DMS79 treated with DMSO at 0.1 percent for 48 hours (cell line): ENCODE measurements at places on chromosomes 2 and 18.

- no peak for DNase-seq
These were observed 156.7 kb upstream of the HAAO start for GRCh38 chr2:42949125-42949524.

GRCh38 chr2:133200684-133201421, 367.4 kb downstream of the NCKAP5 start:
- DNase-seq, result no peak

GRCh38 chr2:123840574-123840973, 184.5 kb upstream of the CNTNAP5 start:
- DNase-seq, result no peak

DNA sequence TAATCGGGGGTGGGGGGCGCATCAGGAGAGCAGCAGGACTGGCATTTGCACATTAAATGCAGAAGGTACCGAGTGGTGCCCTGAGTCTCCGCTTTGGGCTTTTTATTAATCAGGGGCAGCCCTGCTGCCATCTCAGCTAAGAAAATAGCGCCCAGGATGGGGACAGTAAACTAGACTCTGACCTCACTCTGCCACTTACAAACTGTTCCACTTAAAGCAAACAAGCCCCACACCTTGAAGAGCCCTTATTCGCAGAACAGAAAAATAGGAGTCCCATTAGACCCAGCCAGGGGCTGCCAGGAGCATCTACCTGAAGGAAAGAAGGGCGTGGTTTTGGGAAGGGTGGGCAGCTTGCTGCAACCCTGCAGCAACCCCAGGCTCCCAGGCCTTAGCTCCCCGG, 165.3 kb downstream of the TNS1 start:
- DNase-seq, result peak; percentile 75

GRCh38 chr2:194004590-194005206, 1652.3 kb upstream of the SLC39A10 start:
- DNase-seq, result no peak

DNA sequence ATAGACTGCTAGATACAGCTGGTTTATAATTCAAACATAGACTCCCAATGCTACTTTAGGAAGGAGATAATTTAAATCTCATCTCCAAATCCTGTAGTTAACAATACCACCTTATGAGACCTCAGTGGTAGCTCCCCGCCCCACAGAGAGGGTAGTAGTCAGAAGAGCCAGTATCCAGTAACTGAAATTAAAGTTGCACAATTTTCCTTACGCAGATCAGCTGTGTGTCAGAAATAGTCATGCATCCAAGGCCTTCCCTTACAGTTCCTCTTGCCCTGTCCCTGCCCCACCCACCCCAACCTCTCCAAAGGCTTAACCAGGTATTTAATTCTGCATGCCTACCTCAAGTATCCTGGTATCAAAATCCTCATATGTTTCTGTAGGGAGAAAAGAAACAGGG, 15.5 kb downstream of the MRPS5 start:
- no peak for DNase-seq

GRCh38 chr2:24374301-24374700, 14.0 kb upstream of the ITSN2 start:
- DNase-seq, result no peak

DNA sequence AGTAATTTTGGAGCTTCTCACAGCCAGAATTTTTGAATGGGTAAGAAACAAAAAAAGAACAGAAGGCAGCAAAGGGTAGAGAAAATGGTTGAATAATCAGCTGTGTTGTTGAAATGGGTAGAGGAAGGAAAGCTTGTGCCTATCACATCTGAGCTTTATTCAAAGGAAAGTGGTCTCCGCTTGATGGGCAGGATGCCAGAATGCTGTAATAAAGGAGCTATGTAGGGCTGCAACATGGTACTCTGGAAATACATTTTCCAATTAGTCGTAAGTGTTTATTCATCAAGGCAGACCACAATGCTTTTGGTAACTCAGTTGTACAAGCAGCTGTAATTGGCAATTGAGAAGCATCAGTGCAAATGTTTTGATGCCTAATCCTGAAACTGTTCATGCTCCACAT, 196.9 kb downstream of the ICOS start:
- DNase-seq, result peak; percentile 87

GRCh38 chr2:190069936-190070696, 7.6 kb upstream of the MSTN start:
- DNase-seq, result peak; percentile 33

- DNase-seq, result no peak
These were observed 241.4 kb downstream of the MYCN start for GRCh38 chr2:16181741-16182090.

DNA sequence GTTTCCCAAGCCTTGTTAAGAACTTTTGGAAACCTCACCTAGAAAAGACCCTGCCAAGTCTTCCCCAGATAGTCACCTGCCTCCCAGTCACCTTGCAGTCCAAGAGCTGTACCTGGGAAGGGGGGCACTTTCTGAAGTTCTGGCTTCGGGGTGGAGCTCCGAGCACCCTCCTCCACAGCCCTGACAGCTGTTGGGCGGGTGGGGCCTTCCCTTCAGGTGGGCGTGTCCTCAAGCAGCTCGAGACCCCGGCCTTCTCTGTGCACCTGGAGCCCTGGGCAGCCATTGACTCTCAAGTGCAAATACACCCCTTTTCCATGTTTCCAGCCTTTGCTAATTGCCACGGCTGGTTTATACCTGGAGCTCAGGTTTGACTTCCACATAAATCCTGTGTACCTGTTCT, 37.0 kb upstream of the IGFBP5 start:
- no peak for DNase-seq

- no peak for DNase-seq
These were observed 113.5 kb downstream of the EFEMP1 start for GRCh38 chr2:55809875-55810621.

- no peak for DNase-seq
These were observed 19.3 kb downstream of the TTC39C start for GRCh38 chr18:24033641-24034412.

DNA sequence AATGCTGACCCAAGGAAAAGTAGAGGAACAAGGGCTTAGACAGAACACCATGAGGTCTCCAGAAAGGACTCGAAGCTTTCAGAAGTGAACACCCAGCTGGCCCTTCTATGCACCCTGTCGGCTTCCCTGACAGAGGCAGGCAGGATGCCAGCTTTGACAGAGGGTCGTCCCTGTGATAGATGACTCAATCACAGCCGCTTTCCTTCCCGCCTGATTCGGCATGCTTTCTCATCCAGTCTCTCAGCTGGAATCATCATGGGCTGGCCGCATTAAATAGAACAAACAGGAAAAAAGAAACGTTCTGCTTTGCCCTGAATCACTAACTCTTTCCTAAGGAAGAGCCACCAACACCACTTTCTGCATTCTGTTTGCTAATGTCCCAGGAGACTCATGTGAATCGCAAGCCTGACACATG, 140.3 kb upstream of the RAB12 start:
- DNase-seq, result no peak

DNA sequence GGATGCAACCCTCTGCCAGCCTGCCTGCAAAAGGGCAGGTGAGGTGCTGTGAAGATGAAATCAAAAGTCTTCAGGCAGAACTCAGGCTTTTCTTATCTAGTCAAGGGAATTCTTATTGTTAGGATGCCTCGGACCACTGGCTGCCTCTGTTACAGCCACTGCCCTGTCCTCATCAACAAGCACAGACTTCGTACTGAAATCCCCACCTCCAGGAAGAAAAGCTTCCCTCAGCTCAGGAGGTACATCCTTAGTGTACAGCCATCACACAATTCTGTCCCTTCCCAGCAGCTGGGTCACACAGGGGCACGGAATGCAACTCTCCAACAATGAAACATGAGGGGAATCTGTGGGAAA, 10.1 kb upstream of the RNU4ATAC start:
- no peak for DNase-seq

DNA sequence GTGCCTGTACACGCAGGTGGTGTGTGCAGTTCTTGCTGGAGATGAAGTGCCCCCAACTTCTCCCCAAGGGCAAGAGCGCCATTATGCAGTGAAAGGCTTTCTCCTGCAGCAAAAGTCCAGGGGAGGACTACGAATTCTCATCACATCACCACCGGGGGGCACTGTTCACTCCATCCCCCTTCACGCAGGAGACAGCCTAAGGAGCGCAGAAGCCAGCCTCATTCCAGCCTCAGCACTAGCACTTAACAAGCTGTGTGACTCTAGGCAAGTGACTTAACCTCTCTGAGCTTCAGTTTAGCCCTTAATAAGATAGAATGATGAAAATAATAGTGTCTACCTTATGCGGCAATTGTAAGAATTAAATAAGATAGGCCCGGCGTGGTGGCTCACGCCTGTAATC, 32.3 kb downstream of the DNMT3A start:
- DNase-seq, result peak; percentile 24

- no peak for DNase-seq
These were observed 97.8 kb upstream of the RASGRP3 start for GRCh38 chr2:33378556-33379210.

DNA sequence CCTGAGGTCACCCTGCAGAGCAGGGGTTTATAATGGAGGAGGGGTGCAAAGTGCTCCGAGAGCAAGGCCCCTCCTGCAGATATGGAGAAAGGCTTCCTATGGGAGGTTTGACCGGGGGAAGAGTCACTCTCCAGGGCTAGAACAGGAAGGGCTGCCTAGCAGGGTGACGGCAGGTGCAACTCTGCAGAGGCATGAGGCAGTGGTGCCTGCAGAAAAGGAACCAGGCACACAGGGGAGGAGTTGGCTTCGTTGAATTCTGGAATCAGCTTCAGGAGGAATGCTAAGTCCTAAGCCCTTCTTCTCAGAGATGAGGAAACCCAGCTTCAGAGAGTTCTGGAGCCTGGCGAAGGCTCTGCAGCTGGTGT, 17.5 kb upstream of the HPCAL1 start:
- DNase-seq, result no peak
